CD8-positive, alpha-beta T cell (primary cell): ENCODE measurements at places on chromosomes 16 and 17.

GRCh38 chr17:35053204-35053603 lies 10.3 kb downstream of the RFFL start:
- DNase-seq, result no peak

DNA sequence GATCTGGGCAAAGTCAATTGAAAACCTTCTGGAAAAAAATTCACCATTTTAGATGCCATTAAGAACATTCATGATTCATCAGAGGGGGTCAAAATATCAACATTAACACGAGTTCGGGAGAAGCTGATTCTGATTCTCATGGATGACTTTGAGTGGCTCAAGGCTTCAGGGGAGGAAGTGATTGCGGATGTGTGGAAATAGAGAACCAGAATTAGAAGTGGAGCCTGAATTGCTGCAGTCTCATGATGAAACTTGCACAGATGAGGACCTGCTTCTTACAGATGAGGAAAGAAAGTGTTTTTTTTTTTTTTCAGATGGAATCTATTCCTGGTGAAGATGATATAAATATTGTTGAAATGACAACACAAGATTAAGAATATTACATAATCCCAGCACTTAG lies 12.9 kb downstream of the ITGAX start:
- no peak for DNase-seq

DNA sequence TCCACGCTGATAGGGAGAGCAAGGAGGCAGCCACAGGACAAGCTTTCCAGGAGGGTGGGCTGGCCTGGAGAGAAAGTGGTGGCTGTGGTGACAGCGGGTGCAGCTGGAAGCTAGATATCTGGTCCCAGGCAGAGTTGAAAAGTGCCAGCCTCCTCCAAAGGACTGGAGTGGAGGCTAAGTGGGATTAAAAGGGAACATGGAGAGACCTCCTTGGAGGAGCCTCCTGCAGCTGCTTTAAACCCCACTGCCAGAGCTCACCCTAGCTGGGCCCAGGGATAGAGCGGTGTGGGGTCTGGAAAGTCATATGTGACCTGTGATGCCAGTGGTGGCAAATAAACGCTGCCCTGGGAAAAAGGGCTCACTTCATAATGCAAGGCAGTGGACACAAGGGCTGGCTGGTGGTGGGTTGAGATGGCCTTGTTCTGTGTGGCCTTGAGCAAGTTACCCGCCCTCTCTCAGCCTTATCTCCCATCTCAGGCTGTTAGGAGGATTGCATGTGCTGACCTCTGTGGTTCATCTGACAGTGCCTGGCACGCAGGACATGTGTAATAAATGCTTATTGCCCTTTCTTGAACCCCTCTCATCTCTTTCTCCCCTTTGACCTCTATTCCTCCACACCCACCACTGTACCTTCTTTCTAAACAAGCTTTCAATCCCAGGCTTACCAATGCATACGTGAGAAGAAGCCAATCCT lies 61.0 kb upstream of the LGALS9 start:
- DNase-seq, result no peak

DNA sequence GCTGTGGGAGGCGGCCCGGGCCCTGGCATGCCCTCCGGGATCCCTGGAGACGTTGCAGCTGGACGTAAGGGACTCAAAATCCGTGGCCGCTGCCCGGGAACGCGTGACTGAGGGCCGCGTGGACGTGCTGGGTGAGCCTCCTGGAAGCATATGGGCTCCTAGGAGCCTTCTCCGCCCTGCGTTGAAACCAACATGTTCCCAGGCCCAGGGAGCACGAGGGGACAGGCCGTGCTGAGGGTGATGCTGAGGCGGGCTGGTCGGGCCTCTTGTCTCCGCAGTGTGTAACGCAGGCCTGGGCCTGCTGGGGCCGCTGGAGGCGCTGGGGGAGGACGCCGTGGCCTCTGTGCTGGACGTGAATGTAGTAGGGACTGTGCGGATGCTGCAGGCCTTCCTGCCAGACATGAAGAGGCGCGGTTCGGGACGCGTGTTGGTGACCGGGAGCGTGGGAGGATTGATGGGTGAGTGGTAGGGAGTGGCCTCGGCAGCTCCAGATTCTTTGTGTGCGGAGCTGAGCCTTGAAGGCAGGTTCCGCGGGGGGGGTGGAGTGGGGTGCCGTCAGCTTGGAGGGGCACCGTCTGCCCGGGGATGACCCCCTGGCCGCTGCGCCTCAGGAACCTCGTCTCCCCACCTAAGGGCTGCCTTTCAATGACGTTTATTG lies 567 bp downstream of the HSD17B1 start:
- no peak for DNase-seq

DNA sequence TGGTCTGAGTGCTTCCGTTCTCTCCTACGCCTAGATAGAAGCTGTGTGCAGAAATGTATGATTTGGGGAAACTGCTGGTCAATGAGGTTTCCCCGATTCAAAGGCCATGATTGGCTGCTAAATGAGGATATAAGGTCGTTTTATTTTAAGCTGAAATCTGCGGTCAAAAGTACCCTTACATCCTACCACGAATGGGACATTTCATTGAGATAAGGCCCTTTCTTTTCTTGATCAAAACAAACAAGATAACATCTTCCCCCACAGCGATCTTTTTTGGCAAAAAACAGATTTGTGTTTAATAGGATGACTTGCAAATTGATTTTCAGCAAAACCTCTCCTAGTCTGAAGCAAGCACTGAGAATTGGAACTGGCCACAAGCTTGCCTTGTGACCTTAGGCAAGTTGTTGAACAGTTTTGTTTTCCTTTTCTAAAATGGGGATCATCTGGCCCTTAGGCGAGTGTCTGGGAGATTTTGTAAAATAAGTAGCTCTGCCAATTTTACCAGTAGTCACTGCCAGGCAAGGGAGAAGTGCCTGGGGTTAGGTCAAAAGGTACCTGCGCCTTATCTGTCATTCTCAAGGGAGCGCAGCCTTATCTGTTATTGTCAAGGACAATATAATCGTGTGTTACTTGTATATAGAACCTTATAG lies 635 bp downstream of the SCPEP1 start:
- no peak for DNase-seq

DNA sequence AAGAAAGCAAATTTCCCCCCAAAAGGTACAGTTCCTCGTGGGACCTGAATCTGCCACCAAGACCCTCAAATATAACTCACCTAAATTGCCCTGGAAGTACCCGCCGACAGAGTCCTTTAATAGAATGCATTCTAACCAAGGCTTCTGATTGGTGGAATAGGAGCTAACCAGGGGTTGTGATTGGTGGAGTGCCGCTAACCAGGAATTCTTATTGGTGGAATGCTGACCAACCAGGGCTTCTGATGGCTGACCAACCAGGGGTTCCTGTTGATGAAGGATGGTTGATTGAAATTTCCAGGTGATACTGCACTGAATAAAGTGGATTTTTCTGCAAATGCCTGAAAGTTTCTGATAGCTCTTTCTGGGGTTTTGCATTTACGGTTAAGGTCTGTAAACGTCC lies 6.5 kb downstream of the TFAP4 start:
- DNase-seq, result no peak

DNA sequence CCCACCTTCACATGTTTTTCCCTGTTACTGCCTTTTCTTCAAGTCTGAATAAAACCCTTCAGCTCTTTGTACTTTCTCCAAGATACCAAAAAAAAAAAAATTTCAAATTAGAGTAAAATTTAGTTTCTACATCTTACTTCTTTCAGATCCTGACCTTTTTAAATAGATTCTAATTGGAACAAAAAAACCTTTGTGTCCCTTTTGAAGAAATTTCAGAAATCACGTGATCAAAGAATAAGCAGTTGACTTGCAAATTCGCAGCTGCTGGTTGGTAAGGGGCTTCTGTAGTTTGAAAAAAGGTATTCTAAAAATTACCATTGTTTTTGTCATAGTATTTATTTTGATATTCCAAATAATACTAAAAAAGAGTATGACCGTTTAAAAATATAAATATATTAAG lies 71.7 kb downstream of the CDC27 start:
- no peak for DNase-seq

DNA sequence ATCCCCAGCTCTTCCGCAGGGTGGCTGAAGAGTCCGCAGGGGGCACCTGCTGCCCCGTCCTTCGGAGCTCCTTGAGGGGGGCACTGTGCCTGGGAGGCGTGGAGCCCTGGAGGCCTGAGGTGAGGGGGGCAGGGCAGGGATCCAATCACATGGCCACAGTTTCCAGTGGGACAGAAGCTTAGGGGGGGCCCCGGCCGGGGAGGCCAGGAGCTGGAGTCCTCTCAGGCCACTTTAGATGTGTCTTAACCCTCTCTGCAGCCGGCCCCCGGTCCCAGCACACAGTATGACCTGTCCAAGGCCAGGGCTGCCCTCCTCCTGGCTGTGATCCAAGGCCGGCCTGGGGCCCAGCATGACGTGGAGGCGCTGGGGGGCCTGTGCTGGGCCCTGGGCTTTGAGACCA lies 10.8 kb downstream of the ZNF213 start:
- DNase-seq, result no peak

DNA sequence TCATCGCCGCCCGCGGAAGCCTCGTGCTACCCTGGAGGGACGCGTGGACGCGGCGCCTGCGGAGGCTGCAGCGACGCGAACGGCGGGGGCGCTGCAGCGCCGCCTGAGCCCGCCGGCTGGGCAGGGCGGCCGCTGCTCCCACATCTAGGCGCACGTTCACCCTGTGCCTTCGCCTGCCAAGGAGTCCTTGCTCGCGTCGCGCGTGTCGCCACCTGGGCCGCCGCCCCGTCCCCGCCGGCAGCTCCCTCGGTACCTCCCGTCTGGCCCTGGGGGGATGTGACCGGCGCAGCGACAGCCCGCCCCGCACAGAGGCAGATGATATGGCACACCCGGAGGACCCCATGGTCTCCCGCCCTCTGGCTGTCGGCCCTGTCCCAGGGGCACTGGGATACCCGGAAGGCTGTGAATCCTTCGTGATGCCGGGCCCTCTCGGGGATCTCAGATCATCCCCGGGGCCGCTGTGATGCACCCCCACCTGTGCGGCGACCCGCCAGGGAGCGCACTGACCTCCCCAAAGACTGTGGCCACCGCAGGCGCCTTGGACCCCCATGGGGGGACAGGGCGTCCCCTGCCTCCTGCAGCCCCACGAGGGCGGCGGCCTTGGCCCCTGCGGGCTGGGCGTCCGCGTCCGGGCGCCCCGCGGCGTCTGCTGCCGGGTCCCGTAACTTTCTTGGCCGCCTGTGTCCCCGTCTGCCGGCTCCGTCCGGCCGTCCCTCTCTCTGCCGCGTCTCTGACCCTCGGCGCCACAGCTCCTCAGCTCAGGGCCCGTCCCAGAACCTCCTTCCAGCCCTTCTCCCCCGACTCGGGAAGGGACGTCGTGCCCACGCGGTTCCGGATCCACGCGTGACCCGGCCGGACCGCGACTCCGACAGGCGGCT lies 689 bp upstream of the TBC1D24 start:
- DNase-seq, result peak; percentile 76

GRCh38 chr17:40909755-40910154 lies 24.7 kb upstream of the KRT20 start:
- no peak for DNase-seq

- no peak for DNase-seq
These were observed 158.9 kb upstream of the NOL11 start for GRCh38 chr17:67558740-67559380.

GRCh38 chr17:83162035-83162745 lies 82.8 kb downstream of the METRNL start:
- no peak for DNase-seq

DNA sequence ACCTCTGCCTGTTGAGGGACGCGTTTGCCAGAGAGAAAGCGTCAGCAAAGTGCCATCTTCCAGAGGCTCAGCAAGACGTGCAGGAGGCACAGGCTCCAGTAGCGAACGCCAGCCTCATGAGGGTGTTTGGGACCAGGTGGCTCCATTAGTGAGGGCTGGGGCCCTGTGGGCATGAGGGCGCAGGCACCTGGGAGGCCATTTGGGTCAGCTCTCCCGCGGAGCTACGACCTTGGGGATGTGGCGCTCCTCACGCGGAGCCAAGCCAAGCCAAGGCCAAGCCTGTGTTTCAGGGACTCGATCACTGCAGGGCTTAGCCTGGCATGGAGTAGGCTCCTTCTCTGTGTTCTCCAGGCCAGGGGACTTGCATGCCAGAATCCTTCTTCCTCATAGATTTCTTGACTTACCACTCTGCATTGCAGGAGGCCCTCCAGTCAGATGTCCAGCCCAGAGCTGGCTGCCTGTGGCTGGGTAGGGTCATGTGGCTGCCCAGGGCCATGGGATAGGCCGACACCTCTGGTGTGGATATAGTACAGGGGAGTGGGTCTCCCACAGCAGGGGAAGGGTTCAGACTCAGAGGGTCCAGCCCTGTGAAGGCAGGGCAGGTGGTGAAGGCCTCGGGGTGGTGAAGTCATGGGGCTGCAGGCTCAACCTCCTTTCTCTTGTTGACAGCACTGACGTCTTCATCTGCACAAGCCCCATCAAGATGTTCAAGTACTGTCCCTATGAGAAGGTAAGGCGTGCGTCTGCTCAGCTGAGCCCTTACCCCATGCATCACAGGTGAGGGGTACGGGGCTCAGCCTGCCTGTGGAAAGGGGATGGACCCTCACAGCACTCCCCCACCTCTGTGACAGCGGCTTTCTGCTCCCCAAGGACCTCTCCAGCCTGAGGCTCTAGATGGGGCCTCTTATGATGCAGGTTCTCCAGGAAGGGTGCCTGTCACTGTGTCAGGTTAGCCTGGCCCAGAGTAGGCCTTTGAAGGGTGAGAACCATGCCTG lies 19.6 kb downstream of the NT5M start:
- no peak for DNase-seq

GRCh38 chr17:58702045-58702476 lies 9.7 kb downstream of the RAD51C start:
- no peak for DNase-seq

- no peak for DNase-seq
These were observed 139.0 kb downstream of the DNAH9 start for GRCh38 chr17:11737313-11737679.

DNA sequence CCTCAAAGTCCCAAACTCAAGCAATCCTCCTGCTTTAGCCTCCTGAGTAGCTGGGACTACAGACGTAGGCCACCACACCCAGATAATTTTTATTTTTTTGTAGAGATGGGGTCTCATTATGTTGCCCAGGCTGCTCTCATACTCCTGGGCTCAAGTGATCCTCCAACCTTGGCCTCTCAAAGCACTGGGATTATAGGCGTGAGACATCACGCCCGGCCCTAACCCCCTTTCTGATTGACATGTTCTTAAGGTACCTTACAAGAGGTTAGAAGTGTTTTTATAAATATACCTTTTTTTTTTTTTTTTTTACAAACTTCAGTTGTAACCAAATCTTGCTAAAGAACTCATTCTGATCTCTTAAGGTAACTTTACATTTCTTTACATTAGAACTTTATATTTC lies 64.8 kb downstream of the GNA13 start:
- DNase-seq, result no peak

GRCh38 chr17:41016578-41017215 lies 7.8 kb upstream of the KRTAP3-1 start:
- no peak for DNase-seq

DNA sequence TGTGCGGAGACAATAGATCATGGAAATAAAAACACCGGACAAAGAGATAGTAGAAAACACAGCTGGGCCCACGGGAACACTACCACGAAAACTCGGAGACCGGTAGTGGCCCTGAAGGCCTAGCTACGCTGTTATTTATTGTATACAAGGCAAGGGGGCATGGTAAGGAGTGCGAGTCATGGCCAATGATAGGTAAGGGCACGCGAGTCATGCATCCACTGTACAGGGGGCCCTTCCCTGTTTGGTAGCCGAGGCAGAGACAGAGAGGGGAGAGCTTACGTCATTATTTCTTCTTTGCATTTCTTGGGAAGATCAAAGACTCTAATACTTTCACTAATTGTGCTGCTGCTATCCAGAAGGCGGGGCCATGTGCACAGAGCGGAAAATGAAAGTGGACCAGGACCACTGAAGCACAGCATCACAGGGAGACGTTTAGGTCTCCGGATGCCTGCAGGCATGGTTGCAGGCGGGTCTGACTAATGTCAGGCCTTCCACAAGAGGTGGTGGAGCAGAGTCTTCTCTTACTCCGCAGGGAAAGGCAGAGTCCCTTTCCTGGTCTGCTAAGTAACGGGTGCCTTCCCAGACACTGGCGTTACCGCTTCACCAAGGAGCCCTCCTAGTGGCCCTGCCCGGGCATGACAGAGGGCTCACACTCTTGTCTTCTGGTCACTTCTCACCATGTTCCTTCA lies 74.4 kb upstream of the ARL4D start:
- DNase-seq, result no peak
